Osteoblast (primary cell): ENCODE measurements at places on chromosomes 2 and 18. TPM values are rescaled to one million over a fixed set of nuclear protein-coding genes. Genes with fewer than 3 reads are reported as not detected.

DNA sequence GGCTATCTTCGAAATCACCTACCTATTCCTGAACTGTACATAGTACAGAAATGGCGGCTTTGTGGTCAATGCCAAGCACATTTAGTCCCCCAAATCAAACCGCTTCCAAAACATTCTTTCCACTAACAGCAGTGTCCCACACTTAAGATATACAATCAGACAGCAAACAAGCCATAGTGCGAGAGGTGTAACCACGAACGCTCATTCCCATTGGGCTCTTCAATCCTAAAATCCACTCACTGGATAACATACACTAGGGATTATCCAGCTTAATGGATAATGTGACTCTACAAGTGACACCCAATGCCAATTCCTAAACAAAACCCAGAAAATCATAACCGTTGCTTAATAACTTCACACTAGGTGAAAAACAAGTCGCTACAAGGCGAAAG lies 2.0 kb downstream of the XPO1 start:
- H3K27ac ChIP-seq = peak overlapping the region; percentile 45
- DNase-seq = peak; percentile 29
- no peaks in the 10 kb centered on the region for H3K27me3 ChIP-seq
- no peaks in the 10 kb centered on the region for H3K36me3 ChIP-seq

DNA sequence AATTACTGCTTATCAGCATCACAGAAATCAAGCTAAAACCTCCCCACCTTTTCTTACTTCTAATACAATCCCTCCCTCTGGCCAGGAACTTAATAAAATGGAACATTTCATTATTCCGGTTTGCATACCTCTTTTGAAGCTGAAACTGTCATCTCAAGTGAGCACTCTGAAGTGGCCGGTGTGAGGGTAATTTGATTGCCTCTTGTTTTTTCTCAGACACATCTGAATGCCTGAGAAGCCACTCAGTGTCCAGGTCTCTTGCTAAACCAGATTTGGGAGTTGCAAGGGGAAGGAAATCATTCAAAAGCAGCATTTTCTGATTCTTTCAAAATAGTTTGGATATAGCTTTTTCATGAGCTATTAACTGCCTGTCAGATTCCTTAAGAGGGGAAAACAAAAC lies 190.3 kb downstream of the C1D start:
- H3K27me3 ChIP-seq = no peaks in the 10 kb centered on the region
- no peaks in the 10 kb centered on the region for H3K36me3 ChIP-seq
- H3K4me1 ChIP-seq = peaks cover 44% of the 10 kb centered on the region
- peak overlapping the region; percentile 78 for H3K27ac ChIP-seq
- no peak for DNase-seq

The TMEM214 gene
- total RNA-seq = 50.3 and 50.7 TPM in 2 replicates

GRCh38 chr2:71846669-71847291 lies 300.9 kb downstream of the CYP26B1 start:
- peak overlapping the region; percentile 15 for H3K27ac ChIP-seq
- no peaks in the 10 kb centered on the region for H3K27me3 ChIP-seq
- peaks cover 18% of the 10 kb centered on the region for H3K4me1 ChIP-seq
- peak; percentile 88 for DNase-seq
- no peak overlapping the region for H3K4me3 ChIP-seq

- peak overlapping the region; percentile 32 for H3K27ac ChIP-seq
- H3K27me3 ChIP-seq = no peaks in the 10 kb centered on the region
- DNase-seq = no peak
- H3K4me3 ChIP-seq = no peak overlapping the region
- H3K4me1 ChIP-seq = peaks cover 48% of the 10 kb centered on the region
- no peaks in the 10 kb centered on the region for H3K36me3 ChIP-seq
Observed at GRCh38 chr2:100747551-100747950, 72.4 kb upstream of the NPAS2 start.

The SPHKAP gene
- total RNA-seq = not detected in 2 replicates

GRCh38 chr18:27447451-27447881 lies 262.4 kb upstream of the CHST9 start:
- no peaks in the 10 kb centered on the region for H3K36me3 ChIP-seq
- H3K4me3 ChIP-seq = no peak overlapping the region
- H3K27ac ChIP-seq = no peak overlapping the region
- H3K4me1 ChIP-seq = no peaks in the 10 kb centered on the region
- H3K27me3 ChIP-seq = no peaks in the 10 kb centered on the region

The MORN2 gene
- 16.6 and 16.8 TPM in 2 replicates for total RNA-seq

DNA sequence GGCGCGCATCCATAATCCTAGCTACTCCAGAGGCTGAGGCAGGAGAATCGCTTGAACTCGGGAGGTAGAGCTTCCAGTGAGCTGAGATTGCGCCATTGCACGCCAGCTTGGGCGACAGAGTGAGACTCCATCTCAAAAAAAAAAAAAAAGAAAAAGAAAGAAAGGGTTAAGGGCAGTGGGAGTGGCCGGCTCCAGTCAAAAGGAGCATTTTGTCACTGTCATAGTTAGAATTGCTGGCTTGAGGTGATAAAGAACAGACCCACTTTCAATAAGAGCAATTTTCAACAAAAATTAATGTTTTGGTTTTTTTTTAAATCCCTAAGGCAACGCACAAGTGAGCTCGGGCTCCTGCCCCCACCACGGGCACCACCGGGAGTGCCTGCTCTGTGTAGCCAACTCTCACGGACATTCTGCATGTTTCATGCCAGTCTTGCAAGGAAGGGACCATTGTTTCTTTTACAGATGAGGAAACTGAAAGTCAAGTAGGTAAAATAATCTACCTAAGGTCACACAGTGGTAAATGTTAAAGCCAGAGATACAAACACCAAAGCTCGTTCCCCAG lies 8.5 kb downstream of the CIB4 start:
- no peak overlapping the region for H3K27ac ChIP-seq
- no peak for DNase-seq
- no peak overlapping the region for H3K4me3 ChIP-seq
- H3K36me3 ChIP-seq = no peaks in the 10 kb centered on the region

DNA sequence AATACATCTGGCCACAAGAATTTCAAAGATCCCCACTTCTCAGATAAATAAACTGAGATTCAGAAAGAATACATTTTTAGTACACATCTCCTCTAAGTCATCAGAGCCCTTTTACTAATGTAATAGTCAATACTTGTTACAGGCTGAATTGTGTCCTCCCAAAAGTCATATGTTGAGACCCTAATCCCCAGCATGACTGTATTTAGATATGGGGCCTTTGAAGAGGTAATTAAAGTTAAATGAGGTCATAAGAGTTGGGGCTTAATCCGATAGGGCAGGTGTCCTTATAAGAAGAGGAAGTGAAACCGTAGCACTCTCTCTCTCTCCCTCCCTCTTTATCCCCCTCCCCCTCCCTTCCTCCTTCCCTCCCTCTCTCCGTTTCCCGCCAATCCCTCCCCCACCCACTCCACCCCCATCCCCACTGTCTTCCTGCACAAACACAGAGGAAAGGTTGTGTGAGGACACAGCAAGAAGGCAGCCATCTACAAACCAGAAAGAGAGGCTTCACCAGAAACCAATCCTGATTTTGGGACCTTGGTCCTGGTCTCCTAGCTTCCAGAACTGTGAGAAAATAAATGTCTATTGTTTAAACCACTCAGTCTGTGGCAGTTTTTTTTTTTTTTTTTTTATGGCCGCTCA lies 66.6 kb upstream of the ZNF397 start:
- no peaks in the 10 kb centered on the region for H3K4me1 ChIP-seq
- DNase-seq = no peak
- H3K4me3 ChIP-seq = no peak overlapping the region
- H3K36me3 ChIP-seq = no peaks in the 10 kb centered on the region

DNA sequence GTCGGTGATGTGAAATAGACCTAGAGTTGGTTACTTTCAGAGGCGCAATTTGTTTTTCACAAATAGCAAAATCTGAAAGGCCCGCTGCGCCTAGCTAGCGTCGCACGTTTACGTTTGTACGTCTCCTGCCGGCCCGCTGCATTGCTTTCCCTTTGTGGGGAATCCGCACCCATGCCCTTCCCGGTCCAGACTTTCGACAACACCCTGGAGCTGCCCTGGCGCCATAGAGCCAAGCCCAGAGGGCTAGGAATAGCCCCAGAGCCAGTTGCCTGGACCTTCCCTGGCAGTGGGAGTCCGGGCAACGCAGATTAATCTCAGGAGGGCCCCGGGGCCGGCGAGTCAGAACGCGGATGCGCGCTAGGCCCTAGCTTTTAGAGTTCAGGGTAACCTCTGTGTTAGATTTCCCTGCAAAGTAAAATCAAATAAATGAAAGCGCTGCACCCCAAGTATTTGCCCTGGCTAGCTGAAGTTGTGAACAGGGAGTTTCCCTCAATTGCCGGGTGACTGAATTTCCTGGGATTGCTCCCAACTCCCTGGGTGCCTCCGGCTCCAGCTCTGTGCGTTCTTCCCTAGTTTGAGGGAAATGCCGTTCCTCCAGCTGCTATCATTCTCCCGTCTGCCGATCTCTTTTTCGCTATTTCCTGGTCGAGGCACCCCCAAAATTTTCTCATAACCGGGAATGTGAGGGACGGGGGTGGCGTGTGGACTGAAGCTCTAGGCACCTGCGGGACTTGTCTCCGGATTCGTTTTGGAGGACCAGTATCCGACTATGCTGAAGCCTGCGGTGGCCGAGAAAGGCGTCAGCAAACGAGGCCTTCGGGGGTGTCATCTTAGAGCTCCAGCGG lies 1.2 kb upstream of the EN1 start:
- H3K4me1 ChIP-seq = no peaks in the 10 kb centered on the region
- H3K36me3 ChIP-seq = no peaks in the 10 kb centered on the region
- DNase-seq = peak; percentile 69
- no peak overlapping the region for H3K4me3 ChIP-seq
- peaks cover 88% of the 10 kb centered on the region for H3K27me3 ChIP-seq

DNA sequence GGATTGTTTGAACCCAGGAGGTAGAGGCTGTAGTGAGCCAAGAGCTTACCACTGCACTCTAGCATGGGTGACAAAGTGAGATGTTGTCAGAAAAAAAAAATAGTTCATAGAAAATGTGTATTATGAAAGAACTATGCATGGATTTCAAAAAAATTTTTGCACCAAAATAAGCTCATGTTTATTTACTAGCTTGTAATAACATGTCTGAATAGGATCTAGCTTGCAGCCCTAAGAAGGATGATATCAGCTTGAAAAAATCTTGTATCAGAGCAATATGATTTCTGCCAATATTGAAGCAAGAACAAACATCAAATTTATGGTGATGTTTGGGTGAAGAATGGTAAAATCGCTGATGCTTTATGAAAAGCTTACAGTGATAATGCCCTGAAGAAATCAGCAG lies 97.0 kb upstream of the RFX8 start:
- no peak overlapping the region for H3K4me3 ChIP-seq
- H3K27me3 ChIP-seq = no peaks in the 10 kb centered on the region
- no peaks in the 10 kb centered on the region for H3K36me3 ChIP-seq
- no peaks in the 10 kb centered on the region for H3K4me1 ChIP-seq

The ABCG5 gene
- not detected in 2 replicates for total RNA-seq

The ALK gene
- total RNA-seq = under 0.01 and 0.29 TPM in 2 replicates

GRCh38 chr2:68040078-68040477 lies 22.7 kb downstream of the C1D start:
- DNase-seq = no peak
- no peaks in the 10 kb centered on the region for H3K27me3 ChIP-seq
- H3K36me3 ChIP-seq = no peaks in the 10 kb centered on the region
- H3K4me1 ChIP-seq = peaks cover 20% of the 10 kb centered on the region
- no peak overlapping the region for H3K27ac ChIP-seq
- no peak overlapping the region for H3K4me3 ChIP-seq

The MAP3K19 gene
- not detected in 2 replicates for total RNA-seq

GRCh38 chr2:96506016-96506906 lies 1.1 kb upstream of the NEURL3 start:
- peak; percentile 37 for DNase-seq
- H3K4me1 ChIP-seq = peaks cover 7% of the 10 kb centered on the region
- H3K27ac ChIP-seq = no peak overlapping the region

- H3K4me3 ChIP-seq = no peak overlapping the region
- H3K36me3 ChIP-seq = no peaks in the 10 kb centered on the region
- no peak for DNase-seq
- no peaks in the 10 kb centered on the region for H3K4me1 ChIP-seq
- no peak overlapping the region for H3K27ac ChIP-seq
Observed at GRCh38 chr18:78725426-78725825, 254.2 kb upstream of the SALL3 start.

The EVA1A gene
- total RNA-seq = 70.9 and 74.8 TPM in 2 replicates

GRCh38 chr2:168432100-168432499 lies 24.0 kb upstream of the CERS6 start:
- no peak for DNase-seq
- H3K4me3 ChIP-seq = no peak overlapping the region
- no peaks in the 10 kb centered on the region for H3K36me3 ChIP-seq
- peaks cover 3% of the 10 kb centered on the region for H3K27me3 ChIP-seq

DNA sequence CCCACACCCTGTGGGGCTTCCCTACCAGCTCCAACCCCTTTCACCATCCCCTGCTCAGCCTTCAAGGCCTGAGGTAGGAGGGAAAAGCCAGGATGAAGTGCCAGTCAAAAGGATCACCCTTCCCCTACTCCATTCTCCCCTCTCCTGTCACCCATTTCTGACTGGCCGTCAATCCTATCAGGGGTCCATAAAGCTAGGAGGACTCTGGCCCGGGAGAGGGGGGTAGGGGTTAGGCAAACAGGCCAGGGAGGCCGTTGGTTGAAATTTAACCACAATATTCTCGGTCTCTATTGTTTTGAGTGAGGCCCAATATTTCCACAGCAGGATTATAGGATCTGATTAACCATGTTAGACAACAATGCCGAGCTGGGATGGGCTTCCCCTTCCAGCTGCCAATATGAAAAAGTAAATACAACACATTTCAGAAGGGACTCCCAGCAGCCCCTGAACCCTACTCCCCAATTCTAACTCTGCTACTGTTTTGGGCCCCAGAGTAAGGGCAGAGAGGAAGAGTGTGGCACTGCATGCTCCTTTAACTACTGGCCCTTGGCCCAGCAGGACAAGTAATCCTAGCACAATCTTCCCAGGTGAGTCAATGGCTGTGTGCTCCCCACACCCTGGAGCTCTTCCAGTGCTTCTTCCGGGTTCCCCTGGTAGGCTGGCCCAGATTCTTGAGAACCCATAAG lies 10.6 kb upstream of the IHH start:
- H3K36me3 ChIP-seq = no peaks in the 10 kb centered on the region
- no peak overlapping the region for H3K4me3 ChIP-seq
- H3K27ac ChIP-seq = no peak overlapping the region
- DNase-seq = no peak

DNA sequence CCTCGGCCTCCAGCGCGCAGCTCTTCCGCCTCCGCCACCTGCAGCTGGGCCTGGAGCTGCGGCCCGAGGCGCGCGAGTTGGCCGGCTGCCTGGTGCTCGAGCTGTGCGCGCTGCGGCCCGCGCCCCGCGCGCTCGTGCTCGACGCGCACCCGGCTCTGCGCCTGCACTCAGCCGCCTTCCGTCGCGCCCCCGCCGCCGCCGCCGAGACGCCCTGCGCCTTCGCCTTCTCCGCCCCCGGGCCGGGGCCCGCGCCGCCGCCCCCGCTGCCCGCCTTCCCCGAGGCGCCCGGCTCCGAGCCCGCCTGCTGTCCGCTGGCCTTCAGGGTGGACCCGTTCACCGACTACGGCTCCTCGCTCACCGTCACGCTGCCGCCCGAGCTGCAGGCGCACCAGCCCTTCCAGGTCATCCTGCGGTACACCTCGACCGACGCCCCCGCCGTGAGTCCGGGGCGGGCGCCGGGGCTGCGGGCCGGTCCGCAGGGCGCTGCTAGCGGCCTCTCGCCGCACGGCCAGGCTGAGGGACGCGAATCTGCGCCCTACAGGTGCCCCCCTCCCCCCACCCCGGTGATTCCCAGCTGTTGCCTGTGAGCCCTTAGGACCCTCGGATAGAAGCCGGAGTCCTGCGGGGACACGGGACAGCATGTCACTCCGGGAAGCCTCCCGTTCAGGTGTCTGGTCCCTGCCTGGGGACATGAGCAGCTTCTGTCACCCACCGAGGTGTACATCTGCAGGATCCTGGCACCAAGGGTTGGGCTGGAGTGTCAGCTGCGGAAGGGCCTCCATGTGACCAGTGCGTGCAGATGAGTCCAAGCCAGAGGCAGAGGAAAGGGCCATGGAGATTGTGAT lies 616 bp downstream of the RNPEPL1 start:
- H3K27me3 ChIP-seq = no peaks in the 10 kb centered on the region
- no peak overlapping the region for H3K27ac ChIP-seq
- H3K4me3 ChIP-seq = peak overlapping the region; percentile 75
- no peaks in the 10 kb centered on the region for H3K36me3 ChIP-seq
